AG20443 (cell line): ENCODE measurements at places on chromosomes 16 and 17.

DNA sequence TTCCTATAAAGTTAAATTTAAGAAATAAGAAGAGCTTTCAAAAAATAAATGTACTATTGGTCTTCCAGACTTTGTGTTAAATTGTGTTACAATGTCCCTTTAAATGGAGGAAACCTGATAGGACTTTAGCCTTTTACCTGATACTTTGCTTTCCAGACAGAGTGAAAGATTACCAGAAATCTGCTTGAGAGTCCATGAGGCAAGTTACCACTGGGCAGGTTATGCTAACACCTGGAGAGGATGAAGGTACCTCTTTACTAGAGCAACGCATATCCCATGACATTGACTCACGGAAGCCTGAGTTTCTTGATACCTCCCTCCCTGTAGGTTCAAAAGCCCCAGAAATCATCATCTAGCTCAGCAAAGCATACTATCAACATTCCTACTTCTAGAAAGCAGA lies 143.9 kb upstream of the C17orf78 start:
- no peak for DNase-seq

DNA sequence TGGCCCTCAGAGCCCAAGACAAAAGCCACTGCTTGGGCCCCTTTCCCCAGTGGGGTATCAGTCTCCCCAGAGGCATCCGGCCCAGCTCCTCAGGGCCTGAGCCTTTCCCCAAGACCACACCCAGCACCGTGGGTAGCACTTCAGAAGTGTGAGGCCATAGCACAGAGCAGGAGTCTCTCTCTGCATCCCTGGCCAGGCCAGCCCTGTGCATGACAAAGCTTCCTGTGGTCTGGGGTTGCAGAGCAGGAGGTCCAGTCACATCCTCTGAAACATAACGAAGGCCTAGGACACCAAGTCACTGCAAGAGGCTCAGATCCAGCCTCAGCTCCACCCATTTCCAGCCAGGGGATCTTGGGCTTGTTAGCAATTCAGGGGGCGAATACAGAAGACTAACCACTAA lies 56.8 kb upstream of the ZNF423 start:
- DNase-seq = no peak

DNA sequence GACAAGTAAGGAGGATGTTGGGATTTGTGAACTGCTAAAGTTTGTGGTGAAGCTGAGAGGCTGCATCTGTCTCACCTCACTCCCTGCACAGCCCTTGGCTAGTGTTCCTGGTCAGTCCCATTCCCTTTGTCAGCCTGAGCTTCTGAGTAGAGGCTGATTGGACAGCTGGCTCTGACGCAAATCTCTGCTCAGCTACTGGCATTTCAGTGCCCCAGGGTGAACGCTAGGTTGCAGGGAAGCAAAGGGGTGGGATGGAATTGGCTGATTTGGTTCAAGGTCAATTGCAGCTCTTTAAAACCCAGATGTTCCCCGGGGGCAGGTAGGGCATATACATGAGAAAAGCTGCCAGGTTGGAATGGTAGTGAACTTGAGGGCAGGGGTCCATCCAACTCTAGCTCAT lies 23.1 kb upstream of the CNOT1 start:
- peak; percentile 52 for DNase-seq

DNA sequence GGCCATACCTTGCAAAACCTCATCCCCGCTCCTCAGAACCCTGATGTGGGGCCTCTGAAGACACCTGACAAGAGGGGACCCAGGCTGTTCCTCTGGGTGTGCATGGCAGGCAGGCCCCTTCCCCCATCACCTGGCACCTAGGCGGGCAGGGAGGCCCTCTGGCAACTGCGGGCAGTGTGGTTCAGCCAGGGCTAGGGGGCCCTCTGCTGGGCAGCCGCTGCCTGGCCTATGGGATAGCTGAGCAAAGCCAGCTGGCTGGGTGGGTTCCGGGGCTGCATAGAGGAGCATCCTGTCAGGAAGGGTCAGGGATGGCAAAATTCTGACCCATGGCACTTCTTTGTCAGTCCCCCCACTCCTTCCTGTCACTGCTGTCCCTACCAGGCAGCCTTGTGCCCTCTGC lies 228.7 kb upstream of the ASIC2 start:
- DNase-seq = peak; percentile 25

- no peak for DNase-seq
Observed at GRCh38 chr16:27441998-27442397, 40.0 kb downstream of the IL21R start.

DNA sequence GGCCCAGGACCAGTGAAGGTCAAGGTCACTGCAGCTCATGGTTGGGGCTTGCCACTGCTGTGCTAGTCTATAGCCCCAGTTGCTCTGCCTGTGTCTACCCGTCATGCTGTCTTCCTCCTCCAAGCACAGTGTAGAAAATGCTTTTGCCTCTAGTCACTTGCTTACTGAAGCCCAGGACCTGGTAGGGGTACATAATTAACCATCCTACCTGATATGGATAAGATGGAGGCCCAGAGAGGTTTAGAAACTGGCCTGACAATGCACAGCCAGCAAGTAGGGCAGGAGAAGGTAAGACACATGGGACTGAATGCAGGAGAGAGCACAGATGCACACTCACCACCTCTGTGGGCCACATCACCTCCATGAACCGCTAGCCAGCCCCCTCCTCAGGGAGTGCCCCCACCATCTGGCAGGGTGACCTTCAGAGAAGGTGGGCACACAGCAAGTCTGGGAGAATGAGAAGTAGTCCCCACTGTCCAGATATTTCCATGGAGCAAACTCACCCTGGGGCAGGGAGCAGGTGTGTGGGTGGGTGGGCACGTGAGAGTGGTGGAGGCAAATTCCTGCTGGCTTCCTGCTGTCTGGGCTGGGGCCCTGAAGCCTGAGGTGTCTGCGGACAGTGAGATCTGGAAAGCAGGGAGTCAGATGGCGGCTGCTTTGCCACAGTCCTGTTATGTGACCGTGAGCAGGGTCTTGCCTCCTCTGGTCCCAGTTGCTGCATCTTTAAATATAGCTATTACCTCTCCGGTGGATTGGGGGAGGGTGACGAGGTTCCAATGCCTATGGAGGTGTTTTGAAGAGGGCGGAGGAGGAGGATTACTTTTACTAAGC lies 1.0 kb downstream of the CX3CL1 start:
- peak; percentile 5 for DNase-seq

DNA sequence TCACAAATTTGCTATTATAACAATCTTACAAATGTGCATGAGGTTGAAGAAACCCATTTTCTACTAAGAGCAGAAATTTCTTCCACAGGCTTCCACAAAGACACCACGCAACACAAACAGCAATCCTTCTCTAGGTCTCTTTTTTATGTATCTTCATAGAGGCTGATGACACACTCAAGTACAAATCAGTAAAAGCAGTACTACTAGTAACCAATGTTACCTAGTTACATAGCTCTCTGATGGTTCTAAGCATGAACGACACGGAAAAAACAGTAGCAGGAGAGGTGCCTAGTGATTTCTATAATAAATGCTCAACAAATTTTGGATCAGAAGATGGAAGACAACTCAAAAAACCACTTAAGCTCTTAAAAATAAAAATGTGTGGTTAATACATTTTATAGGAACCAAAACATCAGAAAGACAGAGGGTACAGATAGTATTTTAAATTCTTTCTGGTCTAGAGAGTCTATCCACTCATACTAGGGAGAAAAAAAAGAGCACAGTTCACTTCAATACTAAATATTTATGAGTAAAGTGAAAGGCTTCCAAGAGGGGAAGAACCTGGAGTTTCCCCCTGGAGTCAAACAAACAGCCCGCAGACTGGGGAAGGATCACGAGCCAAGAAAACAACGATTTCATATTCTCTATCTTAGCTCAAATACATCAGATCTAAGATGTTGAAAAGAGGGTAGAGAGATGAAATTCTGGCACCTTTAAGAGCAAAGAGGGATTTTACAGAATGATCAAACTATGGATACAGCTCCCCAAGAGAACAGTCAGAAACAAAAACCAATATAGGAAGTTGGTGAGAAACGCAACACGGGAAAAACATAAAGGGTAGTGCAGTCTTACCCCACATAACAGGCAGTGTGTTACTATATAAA lies 40.2 kb downstream of the SMG6 start:
- DNase-seq = no peak
